Stimulated activated CD8-positive, alpha-beta memory T cell treated with anti-CD3 and anti-CD28 coated beads, Interleukin-4, amount 100 ng/mL, for 1 hour (primary cell): ENCODE measurements at places on chromosomes 3 and 15.

- DNase-seq, result no peak
Observed at GRCh38 chr3:36679384-36680200, 84.8 kb downstream of the DCLK3 start.

- no peak for DNase-seq
Observed at GRCh38 chr15:67072958-67073357, 7.6 kb downstream of the SMAD3 start.

DNA sequence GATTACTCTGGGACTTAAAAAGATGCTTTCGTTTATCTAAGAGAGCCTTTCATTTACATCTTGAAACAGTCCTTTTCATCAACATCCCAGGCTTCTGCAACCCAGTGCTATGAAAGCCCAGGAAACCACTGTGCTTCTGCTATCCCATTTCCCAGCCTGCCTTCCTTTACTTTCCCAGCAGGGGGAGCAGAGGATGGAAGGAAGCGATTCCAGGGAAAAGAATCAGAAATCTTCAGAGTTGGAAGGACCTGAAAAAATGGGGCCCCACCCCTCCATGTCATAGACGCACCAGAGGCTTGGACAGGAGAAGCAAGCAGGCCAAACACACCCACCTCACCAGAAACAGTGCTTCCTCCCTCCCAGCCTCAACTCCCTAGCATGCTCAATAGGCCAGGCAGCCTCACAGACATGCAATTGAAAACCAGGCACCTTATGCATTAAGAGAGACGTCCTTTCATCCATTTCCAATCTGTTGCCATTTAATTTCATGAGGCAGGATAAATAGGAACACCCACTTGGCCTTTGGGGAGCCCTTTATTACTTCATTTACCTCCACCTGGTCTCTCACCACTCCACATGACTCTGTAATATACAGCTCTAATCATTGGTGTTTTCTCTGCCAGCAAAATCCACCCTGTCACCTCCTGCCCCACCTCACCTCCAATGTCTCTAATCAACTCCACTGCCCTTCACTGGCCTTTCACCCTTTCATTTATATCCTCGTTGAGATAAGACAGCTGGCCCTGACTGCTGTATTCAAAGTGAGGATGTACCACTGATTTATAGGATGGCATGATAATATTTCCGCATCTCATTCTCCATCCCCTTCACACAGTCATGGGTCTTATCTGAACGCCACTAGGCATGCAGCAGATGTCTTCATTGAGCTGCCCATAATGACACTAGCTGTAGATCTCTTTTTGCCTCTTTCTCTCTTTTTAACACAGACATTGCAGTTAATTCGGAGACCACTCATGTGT is 583.9 kb downstream of the NTRK3 start:
- DNase-seq, result no peak

GRCh38 chr3:149528340-149528650 is 53.8 kb downstream of the TM4SF4 start:
- no peak for DNase-seq

DNA sequence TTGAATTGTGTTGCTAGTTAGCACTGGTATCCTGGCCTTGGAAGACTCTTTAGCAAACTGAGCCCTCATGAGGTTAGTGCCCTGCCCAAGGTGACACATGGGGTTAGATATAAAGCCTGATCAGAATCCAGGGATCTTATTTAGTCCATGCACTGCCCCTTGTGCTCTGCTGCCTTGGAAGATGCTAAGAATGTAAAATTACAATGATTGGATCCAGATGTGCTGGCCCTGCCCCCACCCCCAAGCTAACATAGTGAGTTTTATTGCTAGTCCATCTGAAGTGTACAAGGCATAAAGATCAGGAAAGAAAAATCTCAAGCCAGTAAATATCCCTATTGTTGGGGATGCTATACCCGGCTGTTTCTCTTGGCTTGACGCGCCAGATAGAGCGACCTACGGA is 248.1 kb upstream of the C2CD4B start:
- DNase-seq, result no peak

DNA sequence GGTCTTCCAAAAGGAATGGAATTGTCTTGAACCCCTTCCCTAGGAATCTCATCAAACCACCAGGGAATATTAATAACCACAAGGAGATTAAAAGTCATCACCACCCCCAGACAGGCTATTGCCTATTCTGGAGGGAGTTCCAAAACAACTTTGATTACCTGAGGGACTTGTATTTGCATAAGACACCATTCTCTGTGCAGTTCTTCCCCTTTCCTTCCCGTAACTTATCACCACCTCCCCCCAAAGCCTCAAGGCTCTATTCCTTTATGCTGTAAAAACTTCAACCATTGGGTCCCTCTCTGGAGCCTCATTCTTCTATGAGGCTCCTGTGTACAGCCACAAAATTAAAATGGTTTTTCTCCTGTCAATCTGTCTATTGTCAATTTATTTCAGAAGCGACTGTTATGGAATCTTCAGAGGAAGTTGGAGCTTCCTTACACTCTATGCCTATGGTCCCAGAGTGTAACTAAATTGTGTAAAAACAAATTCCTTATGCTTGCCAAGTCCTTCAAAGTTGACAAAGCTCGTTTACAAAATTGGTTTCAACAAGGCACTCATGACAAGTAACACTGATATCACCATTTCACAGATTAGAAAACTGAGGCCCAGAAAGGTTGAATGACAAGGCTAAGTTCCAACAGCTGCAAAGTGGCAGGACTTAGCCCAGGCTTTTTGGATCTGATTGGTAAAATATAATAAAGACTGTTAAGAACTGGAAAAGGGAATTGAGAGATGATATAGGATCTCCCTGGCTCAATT is 68.3 kb upstream of the HERC1 start:
- DNase-seq, result no peak

DNA sequence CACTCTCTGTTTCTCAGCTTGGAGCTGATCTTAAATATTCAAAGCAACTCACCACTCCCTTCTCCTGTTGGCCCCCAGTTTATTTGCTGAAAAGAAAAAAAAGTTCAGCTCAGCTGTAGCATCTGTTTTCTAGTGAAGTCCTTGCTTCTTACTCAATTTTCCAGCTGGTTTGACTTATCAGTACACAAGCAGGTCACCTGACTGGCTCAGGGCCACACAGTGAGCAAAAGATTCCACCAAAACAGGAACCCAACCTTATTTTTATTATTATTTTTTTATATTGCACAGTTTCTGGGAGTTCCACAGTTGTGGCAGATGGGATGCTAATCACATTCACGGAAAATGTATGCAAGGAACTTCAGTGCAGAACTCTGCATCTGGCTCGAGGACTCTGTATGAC is 390.7 kb upstream of the RGMA start:
- no peak for DNase-seq

DNA sequence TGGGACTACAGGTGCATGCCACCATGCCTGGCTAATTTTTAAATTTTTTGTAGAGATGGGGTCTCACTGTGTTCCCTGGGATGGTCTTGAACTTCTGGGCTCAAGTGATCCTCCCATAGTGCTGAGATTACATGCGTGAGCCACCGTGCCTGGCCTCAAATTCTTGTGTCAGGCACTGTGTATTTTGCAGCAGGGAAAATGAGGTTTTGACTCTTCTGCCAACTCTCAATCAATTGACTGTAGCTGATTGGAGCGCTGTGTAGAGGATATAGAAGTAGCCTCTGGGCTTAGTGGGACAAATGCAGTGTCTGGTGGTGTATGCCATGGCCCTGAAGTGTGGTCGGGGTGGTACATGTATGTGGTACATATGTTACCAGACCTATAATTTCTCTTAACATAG is 152.3 kb downstream of the FNDC3B start:
- DNase-seq, result no peak

DNA sequence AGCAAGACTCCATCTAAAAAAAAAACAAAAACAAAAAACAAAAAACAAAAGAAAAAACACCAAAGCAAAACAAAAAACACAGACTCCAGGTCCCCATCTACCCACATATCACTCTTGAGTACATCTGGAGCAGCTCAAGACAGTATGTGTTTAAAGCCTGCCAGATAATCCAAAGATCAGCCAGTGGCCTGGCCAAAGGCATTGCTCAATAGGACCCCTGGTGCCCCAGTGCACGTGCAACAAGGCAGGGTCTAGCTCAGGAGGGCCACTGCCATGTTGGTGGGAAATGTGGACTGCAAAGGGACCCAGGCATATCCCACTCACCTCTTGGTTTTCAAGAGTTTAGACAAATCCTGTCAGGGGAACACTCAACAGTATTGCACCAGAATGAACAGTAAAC is 279.5 kb downstream of the RPLP1 start:
- no peak for DNase-seq

GRCh38 chr3:15319575-15319974 is 12.8 kb downstream of the SH3BP5 start:
- no peak for DNase-seq

- DNase-seq, result no peak
Observed at GRCh38 chr3:141360888-141361598, 7.3 kb upstream of the ZBTB38 start.

DNA sequence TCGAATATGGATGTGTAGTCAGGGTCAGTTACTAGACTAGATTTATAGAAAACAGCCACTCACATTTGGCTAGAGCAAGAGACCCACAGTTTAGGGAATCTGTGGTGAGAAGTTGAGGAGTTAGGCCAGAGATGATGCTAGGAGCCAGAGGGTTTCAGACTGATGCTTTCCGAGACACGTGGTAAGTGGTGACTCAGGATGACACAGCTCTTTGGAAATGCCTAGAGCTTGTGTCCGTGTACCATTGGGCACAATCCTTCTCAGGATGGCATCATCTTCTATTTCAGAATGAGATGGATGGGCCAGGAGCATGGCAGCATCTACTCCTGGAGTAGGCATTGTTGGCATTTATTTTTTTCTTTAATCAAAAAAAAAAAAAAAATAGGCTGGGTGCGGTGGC is 28.5 kb downstream of the PTPRG start:
- DNase-seq, result no peak

DNA sequence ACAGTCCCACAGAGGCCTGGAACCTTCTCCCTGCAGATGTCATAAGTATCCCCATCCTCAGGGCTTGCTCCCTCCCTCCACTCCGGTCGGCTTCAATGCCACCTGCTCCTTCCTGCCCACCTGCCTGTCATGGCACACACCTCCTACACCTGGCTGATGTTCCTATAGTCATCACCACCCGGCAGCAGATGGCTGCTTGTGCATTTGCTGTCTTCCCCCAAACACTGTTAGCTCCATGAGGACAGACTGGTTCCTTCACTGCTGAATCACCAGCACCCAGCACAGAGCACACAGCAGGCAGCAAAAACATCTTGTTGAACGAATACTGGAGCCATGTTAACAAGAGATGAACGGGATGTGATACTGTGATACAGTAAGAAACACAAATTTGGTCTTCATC is 14.8 kb downstream of the TARS3 start:
- DNase-seq, result no peak

- no peak for DNase-seq
Observed at GRCh38 chr3:52311576-52312119, 4.5 kb upstream of the DNAH1 start.

DNA sequence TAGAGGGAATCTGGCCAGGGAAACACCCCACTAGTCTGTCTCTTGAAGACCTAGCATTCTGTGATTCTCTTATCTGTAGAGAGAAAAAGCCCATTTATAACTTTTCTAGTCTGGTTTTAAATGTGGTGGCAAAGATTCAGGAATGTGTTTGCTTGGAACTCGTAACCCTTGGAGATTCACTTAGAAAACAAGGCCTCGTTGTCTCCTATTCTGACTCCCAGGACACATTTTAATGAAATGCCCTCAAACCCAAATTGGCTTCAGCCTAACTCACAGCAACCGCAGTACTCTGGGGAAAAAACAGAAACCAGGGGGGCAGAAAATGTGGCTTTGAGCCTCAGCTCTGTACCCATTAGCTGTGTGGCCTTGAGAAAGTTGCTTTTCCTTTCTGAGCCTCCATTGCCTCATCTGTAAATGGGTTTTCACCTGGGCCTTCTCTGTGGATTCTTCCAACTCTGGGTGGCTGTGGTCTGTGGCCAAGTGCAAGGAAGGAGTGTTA is 36.5 kb downstream of the RPLP1 start:
- DNase-seq, result no peak

GRCh38 chr3:28575746-28576613 is 227.4 kb upstream of the AZI2 start:
- no peak for DNase-seq

DNA sequence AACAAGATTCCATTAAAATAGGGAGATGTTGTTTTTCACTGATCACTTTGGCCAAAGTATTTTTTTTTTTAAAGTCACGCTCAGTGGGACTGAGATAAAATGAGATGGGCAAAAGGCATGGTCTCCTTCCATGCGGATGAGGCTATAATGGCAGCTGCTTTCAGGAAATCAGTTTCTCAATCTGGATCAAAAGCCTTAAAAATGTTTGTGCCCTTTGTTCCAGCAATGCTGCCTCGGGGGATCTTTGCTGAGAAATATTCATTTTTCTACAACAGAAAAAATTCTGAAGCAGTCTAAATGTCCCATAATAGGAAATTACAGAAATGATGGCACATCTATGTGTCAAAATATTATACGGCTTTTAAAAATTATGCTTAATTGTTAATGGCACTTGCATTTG is 97.2 kb downstream of the SMAD6 start:
- no peak for DNase-seq

DNA sequence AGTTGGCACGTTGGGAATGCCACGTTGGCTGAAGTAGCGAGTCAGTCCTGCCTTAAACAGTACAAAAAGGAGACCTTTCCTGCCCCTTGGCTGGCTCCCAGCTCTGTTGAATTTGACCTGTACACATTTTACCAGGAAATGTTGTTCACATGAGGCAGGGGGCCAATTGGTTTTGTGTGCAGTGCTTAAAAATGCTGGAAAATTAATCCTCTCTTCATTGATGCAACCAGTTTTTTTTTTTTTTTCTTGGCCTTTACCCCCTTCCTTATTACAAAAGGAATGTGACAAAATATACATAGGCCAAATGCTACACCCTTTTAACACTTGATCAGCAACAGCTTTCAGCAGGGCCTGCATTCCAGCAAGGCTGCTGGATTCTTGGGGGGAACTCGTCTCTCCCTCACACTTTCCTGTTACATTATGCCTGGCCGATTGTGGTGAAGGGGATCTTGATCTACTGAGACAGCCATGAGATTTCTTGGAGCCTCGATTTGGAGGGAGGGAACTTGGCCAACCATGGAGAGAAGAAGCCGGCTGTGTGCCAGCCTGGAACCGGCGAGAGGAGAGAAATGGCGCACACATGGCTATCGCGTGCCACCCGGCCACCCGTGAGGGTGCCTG is 93.1 kb downstream of the DNASE1L3 start:
- DNase-seq, result no peak

- DNase-seq, result no peak
Observed at GRCh38 chr3:133674290-133674919, 12.7 kb upstream of the TOPBP1 start.

DNA sequence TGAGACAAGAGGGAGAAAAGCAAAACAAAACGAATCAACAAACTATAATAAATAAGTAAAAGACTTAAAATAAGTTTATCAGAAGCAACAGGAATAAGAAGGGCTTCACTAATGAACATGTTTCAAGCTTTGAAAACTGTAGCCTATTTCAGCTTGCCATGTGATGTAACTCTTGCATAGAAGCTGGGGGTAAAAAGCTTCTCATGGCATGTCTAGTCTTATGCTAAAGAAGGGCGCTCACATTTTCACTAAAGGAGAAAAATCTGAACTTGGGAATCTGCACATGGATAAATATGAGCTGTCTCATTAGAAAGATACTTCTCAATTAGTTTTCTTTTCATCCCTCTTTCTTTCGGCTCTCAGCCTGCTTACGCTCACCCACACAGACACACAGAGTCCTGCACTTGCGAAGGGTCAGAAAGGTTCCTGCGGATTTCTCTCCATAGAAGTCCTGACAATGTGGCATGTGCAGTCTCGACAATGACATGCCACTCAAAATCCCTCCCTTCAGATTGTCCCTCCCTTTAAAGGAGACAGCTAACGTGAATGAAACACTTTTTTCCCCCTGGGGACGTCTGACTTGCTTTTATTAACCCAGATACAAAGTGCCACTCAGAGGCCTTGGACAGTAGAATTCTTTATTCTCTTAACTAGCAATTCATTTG is 568.9 kb upstream of the NR2F2 start:
- DNase-seq, result no peak
